CD4-positive, alpha-beta T cell treated with Interleukin-10 for 1 hour (primary cell): ENCODE measurements at places on chromosomes 2 and 18.

- no peak for DNase-seq
Measured at GRCh38 chr2:176109946-176110345, 2.9 kb downstream of the HOXD11 start.

DNA sequence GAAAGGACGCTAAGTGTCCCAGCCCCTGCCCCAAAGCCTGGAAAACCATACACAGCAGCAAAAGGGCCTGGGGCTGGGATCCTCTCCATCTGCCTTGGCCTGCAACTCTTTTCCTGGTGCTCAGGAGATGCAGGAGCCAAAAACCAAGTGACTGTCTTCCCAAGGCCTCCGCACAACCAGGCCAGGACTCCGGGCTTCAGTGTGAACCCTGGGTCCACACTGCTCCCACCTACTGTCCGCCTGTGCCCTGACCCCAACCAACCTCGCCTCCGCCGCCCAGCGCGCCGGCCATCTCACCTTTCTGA, 1.1 kb downstream of the FEV start:
- no peak for DNase-seq

- no peak for DNase-seq
Measured at GRCh38 chr2:208255557-208256106, 761 bp upstream of the IDH1 start.

GRCh38 chr2:53111004-53111403, 656.6 kb upstream of the CHAC2 start:
- no peak for DNase-seq

DNA sequence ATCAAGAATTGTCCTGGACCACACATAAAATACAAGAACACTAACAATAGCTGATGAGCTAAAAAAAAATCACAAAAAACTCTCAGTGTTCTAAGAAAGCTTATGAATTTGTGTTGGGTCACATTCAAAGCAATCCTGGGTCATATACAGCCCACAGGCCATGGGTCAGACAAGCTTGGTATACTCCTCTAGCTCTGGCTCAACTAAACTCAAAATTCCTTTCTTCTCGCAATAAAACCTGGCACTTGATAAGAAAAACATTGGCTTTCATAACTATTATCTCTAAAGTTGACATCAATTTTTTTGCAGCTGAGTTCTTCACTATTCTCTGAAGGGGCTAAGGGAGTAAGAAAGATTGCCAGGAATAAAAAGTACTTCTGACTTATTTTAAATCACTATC, 38.3 kb downstream of the FBXO48 start:
- no peak for DNase-seq

DNA sequence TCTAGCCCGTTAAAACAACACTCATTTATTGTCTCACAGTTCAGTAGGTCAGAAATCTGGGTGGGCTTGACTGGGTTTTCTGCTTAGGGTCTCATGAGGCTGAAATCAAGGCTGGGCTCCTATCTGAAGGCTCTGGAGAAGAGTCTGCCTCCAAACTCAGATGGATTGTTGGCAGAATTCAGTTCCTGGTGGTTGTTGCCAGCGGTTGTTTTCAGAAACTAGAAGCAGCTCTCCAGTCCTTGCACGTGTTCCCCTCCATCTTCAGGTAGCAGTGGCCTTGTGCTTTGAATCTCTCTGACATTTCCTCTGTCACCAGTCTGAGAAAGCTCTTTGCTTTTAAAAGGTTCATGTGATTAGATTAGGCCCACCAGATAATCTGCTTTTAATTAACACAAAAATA, 20.1 kb upstream of the FN1 start:
- DNase-seq = no peak

DNA sequence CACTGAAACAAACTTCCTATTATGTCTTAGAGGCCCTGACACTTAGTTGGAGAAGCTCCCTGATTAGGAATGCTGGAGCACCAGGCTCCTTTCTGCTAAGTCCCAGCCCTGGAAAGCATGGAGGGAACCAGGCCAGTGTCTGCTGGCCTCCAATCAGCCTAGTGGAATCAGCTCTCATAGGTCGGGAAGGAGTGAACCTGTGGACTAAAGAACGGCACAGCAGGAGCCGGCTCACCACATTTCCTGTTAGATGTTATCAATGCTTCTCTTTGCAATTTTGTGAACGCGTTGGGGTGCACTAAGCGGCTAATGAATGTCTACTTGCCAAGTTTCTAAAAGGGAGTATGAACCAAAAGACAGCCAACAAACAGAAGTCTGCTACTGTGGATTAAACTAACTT, 296.6 kb downstream of the NAPG start:
- no peak for DNase-seq

GRCh38 chr2:143891879-143892308, 628.0 kb downstream of the ZEB2 start:
- no peak for DNase-seq

DNA sequence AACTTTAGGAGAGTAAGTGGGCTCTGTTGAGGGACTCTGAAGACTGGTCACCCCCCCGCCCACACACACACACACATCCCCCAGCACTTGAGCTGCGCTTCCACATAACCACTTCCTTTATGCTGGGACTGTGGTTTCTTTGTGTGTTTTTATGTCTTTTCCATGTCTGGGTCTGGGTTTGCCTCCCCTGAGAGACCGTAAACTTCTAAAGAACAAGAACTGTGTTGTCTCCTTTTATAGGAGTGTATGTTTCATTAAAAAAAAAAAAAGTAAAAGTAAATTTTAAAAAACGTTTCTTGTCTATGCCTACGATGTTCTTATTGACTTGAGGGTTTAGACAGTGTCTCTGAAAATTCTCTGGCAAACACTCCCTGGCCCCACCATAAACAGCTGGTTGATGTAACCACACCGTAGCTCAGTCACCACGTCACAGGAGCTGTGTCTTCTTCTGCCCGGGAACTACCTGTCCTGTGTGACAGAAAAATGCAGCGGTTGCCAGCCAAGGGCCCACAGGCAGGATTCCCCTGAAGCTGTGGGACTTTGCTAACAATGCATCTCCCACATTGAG, 68.0 kb downstream of the KLHL29 start:
- peak; percentile 21 for DNase-seq

- no peak for DNase-seq
Measured at GRCh38 chr2:128312411-128312810, 6.3 kb downstream of the HS6ST1 start.

DNA sequence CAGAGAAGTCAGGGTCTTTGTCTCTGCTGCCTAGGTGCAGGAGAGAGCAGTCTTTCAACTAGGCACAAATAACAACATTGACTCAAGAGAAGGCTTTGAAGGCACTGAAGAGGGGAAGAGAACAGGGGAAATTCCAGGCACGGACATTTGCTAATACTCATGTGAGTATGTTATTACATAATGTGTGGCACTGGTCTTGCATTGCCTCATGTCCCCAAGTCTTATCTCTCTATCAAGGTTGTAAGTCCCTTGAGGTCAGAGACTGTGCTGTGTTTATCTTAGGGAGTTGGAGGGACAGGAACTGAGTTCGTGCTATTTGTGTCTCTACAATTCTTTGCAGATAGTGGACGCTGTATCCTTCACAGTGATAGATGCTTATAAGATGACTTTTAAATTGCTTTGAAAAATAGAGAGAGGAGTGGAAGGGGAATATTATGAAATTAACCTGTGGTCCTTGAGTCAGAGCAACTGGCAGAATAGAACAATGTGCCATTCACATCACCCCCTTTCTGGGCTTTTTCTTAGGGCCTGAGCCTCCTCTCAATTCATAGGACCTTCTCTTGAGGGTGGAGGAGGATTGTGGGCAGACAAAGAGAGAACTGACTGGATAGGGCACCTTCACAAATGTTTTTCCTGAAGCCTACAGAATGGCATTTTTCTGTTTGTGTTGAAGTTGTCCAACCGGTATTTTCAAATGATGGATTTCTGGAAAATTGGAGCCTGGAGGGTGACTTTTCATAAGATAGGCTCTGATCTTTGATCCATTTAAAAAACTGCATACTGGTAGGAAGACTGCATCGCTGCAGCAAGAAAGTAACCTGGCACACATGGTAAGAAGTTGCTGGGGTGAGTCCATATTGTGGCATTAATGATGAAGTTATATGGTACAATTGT, 96.6 kb upstream of the CXCR4 start:
- peak; percentile 10 for DNase-seq

DNA sequence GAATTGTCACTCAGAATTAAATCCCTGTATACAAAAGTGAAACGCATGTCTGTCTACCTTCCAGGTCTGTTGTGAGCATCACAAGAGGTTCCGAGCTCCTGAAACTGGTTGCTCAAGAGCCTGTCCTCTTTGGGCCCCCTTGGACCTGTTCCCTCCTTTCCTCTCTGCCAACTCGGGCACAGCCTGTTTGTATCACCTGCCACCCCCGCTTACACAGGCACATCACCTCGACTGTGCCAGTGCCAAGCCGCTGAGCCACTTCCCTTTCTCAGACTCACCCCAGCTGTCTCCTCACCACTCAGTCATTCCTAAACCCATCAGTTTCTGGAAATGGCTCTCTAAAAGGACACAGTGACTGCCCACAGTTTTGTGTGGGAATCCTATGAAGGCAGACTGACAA, 3.1 kb downstream of the EFR3B start:
- DNase-seq = no peak

GRCh38 chr2:124836416-124836815, 811.3 kb downstream of the CNTNAP5 start:
- no peak for DNase-seq

- DNase-seq = no peak
Measured at GRCh38 chr2:172046080-172046678, 39.1 kb upstream of the DLX1 start.

GRCh38 chr2:133444465-133444864, 123.8 kb downstream of the NCKAP5 start:
- DNase-seq = no peak

GRCh38 chr18:65721619-65722018, 29.2 kb upstream of the CDH7 start:
- DNase-seq = no peak

GRCh38 chr2:57864926-57865325, 181.7 kb upstream of the VRK2 start:
- no peak for DNase-seq

GRCh38 chr2:152319822-152320570, 15.0 kb upstream of the FMNL2 start:
- no peak for DNase-seq

GRCh38 chr2:74379851-74380789, at the start of gene DCTN1:
DCTN1 (minus strand) TSS chr2:74380311; CDS start chr2:74380037, 274 bp downstream.
- DNase-seq = peak; percentile 20

DNA sequence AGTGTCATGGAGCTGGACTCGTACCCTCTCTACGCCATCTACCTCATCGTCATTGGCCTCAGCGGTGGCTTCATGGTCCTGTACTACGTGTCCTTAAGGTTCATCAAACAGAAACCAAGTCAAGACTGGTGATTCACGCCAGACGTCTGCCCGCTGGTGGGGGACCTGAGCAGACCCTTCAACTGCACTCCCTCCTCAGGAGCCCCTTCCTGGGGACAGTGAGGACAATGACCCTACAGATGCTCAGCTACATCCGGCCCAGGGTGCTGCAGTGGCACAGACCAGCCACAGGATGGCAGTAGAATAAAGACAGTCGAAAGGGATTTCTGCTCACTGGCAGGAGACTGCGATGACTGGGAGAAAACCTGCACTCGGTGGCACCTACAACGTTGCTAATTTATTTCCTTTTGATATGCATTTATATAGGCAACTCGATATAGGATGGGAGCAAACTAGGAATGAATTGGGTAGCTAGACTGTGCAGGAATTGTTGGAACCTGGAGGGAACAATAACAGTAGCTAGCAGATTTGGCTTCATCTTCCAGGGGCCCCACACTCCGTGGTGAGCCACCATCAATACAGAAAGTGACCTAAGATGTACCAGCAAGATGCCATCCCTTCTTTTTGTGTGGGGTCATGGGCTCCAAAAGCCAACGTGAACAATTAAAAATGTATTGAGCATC, 39.2 kb downstream of the ABCG8 start:
- DNase-seq = peak; percentile 57

DNA sequence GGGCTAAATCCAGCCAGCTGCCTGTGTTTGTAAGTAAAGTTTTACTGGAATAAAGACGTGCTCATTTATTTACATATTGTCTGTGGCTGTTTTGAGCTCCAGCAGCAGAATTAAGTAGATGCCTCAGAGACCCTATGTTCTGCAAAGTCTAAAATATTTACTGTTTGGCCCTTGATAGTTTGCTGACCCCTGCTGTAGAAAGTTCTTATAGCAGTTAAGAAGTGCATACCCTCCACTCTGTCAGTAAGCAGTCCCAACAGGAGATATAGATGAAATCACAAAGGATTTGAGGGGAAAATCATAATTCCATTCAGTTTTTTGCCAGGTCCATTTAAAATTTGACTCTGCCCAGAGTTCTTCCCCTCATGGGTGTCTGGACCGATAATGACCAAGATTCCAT, 50.1 kb upstream of the ITM2C start:
- peak; percentile 23 for DNase-seq

DNA sequence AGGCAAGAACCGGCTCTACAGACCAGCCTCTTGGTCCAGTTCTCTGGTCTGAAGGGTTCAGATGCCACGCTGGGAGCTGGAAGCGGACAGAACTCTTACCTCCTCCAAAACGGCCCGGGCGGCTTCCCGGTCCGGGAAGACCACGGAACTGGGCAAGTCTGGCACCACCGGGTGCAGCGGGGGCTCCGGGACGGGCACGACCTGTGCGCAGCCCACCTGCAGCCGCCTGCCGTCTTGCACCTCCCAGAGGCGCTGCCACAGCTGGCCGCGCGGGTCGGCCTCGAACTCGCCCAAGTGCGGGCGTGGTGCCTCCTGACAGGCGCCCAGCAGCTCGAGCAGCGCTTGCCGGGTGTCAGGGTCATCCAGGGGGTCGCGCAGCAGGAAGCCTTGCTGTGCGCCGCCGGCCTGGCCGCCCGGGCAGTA, 773 bp downstream of the CMPK2 start:
- DNase-seq = no peak

DNA sequence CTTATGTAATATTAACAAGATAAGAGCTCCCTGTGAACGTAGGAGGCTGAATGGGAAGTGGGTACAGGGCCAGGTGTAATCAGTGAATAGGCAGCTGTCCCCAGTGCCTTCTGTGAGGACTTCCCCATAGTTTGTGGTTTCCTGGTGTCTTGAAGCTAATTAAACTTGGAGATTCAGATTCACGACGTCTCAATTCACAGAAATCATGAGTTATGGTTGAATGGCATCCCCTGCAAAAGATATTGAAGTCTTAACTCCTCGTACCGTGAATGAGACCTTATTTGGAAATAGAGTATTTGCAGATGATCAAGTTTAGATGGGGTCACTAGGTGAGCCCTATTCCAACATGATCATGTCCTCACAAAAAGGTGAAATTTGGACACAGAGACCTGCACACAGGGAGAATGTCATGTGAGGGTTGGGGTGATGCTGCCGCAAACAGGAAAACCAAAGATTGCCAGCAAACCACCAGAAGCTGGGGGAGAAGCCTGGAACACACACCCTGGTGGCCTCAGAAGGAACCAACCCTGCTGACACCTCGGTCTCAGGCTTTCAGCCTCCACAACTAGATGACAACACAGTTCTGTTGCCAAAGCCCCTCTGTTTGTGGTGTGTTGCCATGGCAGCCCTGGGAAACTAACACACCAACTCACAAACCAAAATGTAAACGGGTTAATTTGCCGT, 13.2 kb downstream of the ARL4C start:
- peak; percentile 92 for DNase-seq

GRCh38 chr2:83054751-83055150, 1404.3 kb downstream of the SUCLG1 start:
- DNase-seq = no peak

- DNase-seq = no peak
Measured at GRCh38 chr2:116416731-116417377, 1397.6 kb upstream of the DDX18 start.

GRCh38 chr2:150027164-150027563, 439.6 kb upstream of the MMADHC start:
- no peak for DNase-seq
